ENCODE measurements at places on chromosomes 11 and 22.

DNA sequence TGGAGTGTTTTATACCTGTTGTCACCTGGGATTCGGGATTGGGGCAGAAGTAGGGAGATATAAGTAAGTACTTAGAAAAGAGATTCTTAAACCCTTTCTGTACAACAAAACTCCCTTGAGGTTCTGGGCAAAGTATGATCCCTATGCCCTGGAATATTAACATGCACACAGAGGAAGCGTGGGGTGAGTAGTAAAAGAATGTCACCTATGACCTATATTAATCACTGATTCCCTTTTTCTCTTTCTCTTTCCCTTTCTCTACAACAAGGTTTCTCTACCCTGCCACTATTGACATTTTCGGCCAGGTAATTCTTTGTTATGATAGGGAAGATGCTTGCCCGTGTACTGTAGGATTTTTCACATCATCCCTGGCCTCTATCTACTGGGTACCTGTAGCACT lies 209.7 kb upstream of the PLET1 start:
- DNase-seq = no peak

GRCh38 chr11:38123673-38124072 lies 1525.6 kb upstream of the RAG2 start:
- no peak for DNase-seq

- no peak for DNase-seq
Observed at GRCh38 chr11:126834573-126834972, 166.0 kb downstream of the KIRREL3 start.

DNA sequence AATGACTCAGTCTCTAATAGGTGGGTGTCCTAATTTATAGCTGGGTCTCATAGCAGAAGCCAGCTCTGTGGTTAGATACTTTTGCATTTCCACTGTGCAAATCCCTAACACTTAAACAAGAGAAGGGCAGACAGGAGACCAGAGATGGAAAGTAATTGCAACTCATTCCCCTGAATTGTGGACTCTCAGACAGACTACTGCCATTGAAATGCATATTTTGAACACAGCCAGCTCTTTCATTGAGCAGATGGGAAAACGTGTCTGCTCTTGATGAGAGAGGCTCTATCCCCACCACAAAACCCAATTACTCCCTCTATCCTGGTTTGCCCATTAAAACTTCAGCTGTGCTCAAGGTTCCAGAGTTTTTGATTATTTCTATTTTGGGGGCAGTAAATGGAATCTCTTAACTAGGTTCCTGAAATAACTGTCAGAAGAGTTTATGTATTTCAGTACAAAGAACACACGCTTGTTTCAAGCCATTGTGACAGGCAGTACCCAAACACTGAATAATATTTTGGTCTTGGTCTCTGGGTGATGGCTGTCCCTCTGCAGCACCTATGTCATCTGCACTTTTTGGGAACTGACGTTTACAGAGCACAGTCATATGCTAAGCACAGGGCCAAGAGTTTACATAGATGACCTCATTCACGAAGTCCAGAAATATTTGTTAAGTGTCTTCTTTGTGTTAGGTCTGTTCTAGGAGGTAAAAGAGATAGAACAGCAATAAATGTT lies 41.7 kb downstream of the FAM227A start:
- DNase-seq = no peak

DNA sequence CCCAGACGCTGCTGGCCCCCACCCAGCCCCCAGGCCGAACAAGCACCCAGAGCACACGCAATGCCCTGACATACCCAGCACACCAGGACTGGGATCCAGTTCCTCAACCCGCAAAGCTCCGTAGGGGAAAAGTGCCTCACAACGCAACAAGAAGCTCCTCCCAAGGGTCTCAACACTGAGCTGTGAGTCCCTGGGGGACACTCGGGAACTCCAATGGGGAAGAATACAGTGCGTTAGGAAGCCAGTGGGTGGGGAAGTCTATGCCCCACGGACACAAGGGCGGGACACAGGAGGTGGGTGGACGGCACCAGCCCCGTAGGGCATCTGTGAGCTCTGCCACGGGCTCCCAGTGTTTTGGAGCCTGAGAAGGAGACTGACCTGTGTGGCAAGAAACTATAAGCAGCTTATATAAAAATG lies 1.6 kb downstream of the DEAF1 start:
- no peak for DNase-seq

DNA sequence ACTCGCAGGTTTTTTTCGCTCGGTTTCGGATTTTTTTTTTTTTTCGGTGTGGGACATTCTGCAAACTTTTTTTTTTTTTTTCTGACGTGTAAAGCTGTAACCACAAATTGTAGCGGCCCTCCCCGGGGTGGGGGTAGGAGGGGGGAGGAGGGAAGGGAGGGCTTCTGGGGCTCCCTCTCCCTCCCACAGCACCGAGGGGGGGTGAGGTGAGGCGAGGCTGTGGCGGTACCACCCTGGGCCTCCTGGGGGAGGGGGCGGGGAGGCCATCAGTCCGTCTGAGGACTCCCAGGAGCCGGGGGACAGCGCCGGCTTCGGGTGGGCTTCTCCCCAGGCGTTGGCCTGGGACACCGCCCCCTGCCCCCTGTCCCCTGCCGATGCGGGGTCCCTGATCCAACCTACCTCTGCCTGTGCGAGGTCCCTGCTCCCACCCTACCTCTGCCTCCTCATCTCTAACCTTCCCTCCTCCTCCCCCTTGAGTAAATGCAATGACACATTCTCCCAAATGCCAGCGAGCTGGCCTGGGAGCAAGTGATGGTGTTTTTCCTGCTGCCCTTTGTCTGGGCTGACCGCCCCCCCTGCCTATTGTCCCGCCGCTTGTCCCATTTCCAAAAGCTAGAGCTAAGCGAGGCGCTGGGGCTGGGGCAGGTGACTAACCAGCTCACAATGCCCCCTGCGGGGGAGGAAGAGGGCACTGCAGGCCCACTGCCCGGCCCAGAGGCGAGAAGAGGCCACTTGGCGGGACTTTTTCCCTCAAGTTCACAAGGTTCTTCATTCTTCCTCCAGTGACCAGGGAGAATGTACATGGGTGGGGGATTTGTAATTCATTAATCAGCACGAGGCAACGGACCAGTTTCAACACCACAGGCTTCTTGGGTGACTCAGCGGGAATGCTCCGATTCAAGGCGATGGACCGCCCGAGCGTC lies 511 bp upstream of the CLCF1 start:
- peak; percentile 68 for DNase-seq

DNA sequence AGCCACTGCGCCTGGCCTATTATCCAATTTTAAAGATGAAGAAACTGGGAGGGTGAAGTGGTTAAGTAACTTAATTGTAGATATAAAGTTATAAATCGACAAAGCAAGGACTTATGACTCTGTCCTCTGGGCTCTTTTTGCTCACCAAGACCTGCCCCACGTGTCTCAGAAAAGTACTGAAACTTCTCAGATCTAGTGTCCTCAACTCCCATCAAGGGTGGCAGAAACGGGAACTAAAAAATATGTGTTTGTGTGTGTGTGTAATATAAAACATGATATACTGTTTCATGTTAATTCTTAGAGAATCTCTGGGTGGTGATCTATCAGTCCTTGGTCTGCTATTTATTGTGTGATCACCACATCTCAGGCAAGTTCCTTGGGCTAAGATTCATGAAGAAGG lies 104.9 kb downstream of the GAB2 start:
- DNase-seq = no peak

- DNase-seq = no peak
Observed at GRCh38 chr11:76635991-76636738, 34.4 kb downstream of the LRRC32 start.

- DNase-seq = no peak
Observed at GRCh38 chr22:29096736-29097669, 24.2 kb downstream of the KREMEN1 start.

DNA sequence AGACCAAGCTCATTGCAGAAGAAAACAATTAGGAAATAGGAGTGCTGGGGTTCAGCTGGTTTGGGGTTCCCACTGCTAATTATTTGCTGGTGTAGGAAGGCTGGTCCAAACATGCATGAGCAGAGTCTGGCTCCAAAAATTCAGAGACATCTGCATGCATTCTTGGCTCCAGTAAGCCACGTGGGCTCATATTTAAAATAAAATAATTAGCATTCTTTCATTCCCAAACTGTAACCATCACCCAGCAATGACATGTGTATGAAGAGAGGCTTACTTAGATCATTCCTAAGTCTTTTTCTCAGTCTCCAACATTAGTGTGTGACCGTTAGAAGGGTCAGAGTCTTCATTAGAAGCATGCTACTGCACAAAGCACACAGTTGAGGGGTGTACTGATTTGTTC lies 58.4 kb downstream of the EFCAB6 start:
- no peak for DNase-seq

GRCh38 chr11:94002226-94002625 lies 18.9 kb upstream of the HEPHL1 start:
- no peak for DNase-seq

DNA sequence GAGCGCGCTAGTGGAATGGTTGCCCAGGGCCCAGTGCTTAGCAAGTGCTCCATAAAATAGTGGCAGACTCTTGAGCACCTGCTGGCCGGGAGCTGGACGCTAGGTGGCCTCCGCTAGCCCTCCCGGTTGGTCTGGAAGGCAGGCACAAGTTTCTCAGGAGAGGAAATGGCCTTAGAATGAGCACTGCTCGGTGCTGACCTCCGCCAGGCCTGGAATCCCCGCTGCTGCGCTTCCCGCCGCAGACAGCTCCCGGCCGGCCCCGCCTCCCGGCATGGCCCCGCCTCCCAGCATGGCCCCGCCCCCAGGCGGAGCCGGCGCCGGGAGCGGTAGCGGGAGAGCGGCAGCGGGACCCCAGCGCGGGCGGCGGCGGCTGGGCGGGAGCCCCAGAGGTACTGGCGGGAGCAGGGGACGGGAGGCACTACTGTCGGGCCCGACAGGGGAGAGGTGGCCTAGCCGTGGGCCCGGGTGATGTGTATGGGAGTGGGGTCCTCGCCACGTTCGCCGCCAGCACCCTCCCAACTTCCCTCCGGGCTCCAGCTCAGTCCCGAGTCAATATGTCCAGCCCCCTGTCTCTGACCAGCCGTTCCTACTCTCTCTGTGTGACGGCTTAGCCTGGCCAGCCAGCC lies at the start of gene SIPA1:
TSS of gene SIPA1 (plus strand) at position 308 of the 626 bp plus-strand sequence. CDS start 2,821 bp downstream, outside the sequence.
- no peak for DNase-seq

DNA sequence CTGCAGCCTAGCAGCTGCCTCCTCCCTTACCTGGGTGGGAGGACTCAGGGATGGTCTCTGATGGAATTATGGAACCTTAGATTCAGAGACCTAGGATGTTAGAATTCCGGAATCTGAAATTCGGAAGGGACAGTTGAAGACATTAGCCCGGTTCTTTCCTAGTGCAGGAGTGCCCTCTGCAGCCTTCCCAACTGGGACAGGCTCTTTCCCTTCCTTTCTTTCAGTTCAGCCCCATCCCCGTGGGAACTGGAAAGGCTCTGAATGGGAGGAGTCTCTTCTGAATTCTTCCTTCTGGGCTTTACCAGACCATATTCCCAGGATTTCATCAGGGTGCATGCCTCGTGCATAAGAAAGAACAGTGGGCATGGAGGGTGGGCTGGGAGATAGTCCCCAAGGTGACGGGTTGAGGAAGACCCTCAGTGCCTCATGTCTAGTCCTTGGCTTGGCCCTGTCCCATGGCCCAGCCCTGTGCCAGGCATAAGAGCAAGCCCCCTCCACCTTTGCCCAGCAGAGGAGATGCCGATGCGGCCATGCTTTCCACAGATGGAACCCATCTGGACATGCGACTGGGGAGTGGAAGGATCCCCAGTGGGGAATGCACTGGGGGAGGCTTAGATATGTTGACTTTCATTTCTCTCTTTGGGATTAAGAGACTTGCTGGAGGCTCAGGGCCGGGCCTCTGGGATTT lies 14.4 kb downstream of the DNAJB13 start:
- DNase-seq = no peak

DNA sequence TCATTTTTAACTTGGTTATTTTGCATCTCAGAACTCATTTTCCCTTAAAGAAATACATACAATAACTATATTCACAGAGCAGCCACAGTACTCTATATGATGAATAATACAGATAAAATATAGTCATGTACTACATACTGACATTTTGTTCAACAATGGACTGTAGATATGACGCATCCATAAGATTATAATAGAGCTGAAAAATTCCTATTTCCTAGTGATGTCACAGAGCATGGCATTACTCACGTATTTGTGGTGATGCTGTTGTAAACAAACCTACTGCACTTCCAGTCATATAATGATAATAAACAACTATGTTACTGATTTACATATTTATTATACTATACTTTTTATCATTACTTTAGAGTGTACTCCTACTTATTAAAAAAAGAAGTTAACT lies 38.7 kb downstream of the NARS2 start:
- no peak for DNase-seq

- peak; percentile 20 for DNase-seq
Observed at GRCh38 chr11:112555491-112556364, 295.1 kb upstream of the PLET1 start.

GRCh38 chr22:49965091-49966040 lies 4.8 kb downstream of the PIM3 start:
- DNase-seq = no peak

- no peak for DNase-seq
Observed at GRCh38 chr11:3865388-3866193, 10.1 kb downstream of the STIM1 start.

GRCh38 chr11:69203381-69203780 lies 47.6 kb downstream of the SMIM38 start:
- no peak for DNase-seq

DNA sequence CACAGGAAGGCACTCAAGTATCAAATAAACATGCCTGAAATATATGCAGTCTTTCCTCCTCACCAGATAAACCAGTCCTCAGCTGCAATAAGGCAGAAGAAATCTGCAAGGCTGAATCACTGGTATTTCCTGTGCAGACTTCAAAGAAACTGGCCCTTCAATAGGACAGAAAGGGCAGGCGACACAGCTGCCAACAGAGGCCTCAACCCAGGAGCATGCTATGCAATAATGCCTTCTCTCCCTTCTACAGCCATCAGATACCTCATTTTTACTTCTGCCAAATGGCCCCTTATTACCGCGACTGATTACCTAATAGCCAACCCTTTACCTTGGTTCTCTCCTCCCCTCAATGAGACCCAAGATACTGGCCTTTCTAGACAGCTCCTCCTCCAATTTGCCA lies 8.0 kb downstream of the NUMA1 start:
- DNase-seq = no peak

- DNase-seq = no peak
Observed at GRCh38 chr22:19360300-19360792, 68.8 kb upstream of the CLTCL1 start.

GRCh38 chr22:21624120-21624879 lies 5.5 kb downstream of the YDJC start:
- DNase-seq = no peak

DNA sequence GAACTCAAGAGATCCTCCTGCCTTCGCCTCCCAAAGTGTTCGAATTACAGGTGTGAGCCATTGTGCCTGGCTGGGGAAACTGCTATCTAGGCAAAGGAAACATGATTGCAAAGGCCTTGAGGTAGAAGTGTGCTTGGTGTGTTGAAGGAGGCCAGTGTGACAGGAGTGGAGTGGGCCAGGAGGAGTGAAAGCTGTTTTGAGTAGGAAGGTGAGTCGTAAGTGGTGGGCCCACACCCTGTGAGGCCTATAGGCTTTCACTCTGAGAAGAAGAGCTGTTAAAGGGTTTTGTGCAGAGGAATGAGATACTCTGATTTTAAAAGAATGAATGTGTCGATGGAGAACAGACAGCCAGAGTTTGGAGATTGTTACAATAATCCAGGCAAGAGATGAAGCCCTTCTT lies 43.4 kb downstream of the WEE1 start:
- no peak for DNase-seq
